COLO829 (cell line): ENCODE measurements at places on chromosomes 5 and 9.
A peak's percentile ranks its signal among the peaks of the same experiment; 100 is the strongest.

DNA sequence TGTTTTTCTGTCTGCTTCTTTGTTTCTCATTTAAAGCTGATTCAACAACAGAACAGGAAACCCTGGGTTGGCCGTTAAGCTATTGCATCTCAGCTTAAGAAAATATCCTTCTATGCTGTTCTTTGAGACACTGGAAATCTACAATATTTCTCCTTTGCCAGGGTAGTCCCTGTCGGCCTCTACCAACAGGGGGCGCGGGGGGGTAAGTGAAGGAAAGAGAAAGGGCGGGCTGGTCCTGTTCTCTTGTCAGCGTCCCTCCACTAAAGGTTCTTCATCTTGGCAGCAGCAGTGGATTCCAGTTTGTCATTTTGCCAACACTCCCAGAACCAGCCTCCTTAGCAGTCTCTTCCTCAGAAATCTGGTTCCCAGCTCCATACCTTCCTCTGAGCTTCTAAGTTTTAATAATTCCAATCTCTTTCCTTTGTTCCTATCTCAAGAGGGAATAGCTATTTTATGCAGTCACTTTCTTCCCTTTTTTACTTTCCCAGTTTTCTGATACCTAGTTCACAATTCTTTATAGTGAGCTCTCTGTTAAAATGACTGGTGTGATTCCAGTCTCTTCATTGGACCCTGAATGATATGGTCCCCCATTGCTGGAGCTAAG lies 222.3 kb downstream of the GLIS3 start:
- DNase-seq: peak; percentile 19

- no peak for DNase-seq
These were observed 17.6 kb downstream of the P4HA2 start for GRCh38 chr5:132209901-132210545.

GRCh38 chr5:121019734-121020133 lies 555.6 kb downstream of the PRR16 start:
- no peak for DNase-seq

GRCh38 chr9:8428389-8428788 lies 628.8 kb upstream of the DMAC1 start:
- DNase-seq: no peak

- no peak for DNase-seq
These were observed 98.9 kb downstream of the ACTL7B start for GRCh38 chr9:108756746-108757490.

DNA sequence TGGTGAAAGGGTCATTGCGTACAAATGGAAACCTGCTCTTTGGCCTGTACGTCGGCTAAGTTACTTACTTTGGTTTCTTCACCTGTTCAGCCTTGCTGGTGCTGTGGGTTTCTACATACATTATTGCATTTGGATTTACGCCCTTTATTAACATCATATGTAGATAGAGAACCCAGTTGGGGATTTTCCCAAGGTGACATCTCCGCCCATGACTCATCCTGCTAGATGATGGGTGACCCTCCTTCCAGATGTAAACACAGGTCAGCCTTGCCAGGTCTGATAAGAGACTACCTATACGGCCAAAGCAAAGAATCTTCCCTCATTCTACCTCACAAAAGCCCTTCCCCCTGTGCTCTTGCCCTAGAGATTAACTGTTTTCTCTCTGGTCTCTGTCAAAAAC lies 360.9 kb downstream of the KDM4C start:
- no peak for DNase-seq

DNA sequence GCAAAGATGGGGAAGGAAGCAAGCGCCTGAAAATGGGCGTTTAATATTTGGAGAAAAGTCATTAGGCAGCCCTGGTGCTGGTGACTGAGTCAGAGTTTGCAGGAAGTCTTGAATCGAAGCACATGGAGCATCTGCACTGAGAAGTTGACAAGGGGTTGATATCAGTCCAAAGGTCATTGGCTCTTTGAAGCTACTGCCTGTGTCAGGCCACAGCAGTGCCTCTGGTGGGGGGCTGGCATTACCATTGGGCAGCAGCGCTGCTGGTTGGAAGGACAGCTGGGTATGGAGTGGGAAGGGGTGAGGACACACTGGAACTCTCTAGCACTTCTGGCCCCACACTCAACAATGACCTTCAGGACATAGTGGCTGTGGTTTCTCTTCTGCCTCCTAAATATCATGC lies 150.4 kb upstream of the ERCC6L2 start:
- DNase-seq: no peak

DNA sequence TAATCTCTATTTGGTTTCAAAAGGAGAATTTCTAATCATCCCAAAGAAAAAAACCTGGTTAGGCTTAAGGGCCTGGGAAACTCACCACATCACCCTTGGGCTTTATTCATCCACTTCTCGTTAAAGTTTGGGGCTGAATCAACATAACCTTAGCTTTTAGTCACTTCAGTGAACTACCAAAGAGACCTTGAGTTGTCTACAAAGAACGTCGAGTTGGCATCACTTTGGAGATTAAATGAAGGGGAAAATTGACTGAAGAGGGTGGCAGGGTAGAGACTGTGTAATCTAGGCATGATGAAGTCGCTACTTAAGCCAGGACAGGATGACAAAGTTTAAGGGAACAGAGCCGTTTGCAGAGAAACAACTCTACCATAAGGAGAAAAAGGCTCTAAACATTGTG lies 341.4 kb downstream of the RAB3C start:
- no peak for DNase-seq

DNA sequence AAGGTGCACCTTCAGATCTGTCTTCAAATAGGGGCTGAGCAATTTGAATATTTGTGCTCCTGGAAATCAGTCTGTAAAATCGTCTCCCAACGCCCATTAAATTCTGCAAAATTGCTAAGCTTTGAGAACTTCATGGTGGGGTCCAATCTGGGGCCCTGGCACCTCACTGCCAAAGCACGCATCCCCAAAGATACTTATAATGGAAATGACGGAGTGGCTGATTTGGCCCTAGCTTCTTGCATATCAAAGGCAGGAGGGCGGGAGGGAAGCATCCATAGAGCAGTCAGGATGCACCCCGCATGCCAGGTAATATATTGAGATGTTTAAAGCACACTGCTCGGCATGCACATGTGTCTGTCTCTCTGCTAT lies 422.3 kb downstream of the EBF1 start:
- no peak for DNase-seq

DNA sequence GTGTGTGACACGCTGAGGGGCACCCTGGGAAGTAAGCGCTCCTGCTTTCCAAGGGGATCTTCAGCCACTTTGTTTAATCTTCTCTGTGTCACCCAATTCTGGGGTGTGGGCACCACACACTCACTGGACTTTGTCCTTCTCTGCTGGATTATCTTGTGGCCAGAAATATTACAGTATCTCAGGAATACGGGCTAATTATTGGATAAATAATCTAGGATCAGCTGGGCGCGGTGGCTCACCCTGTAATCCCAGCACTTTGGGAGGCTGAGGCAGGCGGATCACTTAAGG lies 50.9 kb downstream of the COL5A1 start:
- no peak for DNase-seq

GRCh38 chr5:137561608-137562007 lies 62.5 kb upstream of the SPOCK1 start:
- no peak for DNase-seq

- DNase-seq: no peak
These were observed 362.8 kb upstream of the RPS23 start for GRCh38 chr5:82640916-82641315.

GRCh38 chr5:179403426-179404147 lies 58.3 kb upstream of the ADAMTS2 start:
- DNase-seq: no peak

- DNase-seq: no peak
These were observed 152.9 kb upstream of the PITX1 start for GRCh38 chr5:135186662-135187522.

DNA sequence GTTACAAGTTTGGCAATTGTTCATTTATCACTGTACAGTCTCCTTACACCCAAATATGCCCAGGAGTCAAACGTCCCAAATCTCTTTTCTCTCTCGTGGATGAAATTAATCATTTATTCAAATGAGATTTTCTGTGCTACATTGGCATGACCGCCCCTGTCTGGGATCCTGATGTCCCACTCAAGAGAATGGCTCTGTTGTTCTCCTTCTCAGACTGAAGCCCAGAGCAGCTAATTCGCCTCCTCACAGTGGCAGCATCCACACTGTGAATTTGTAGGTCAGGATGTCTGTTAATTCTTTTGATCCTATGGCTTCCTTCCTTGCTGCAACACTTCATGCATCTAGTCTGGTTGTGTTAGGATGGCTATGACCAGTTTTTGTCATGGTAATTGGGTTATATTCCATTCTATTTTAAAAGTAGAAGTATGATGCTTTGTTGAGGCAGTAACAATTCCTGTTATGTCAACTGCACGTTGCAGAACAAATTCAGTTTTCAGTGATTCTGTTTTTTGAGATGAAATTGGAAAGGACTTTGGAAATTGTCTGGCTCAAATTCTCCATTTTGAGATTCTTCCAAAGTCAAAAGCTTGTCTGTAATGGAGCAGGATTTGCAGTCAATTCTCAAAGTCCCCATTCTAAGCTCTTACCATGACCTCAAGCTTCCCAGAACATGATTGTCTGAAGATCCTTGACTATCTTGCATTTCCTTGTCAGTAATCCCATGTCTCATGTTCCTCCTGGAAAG lies 141.5 kb upstream of the GAS1 start:
- DNase-seq: peak; percentile 85

GRCh38 chr5:178427576-178428197 lies 162.5 kb downstream of the COL23A1 start:
- no peak for DNase-seq

DNA sequence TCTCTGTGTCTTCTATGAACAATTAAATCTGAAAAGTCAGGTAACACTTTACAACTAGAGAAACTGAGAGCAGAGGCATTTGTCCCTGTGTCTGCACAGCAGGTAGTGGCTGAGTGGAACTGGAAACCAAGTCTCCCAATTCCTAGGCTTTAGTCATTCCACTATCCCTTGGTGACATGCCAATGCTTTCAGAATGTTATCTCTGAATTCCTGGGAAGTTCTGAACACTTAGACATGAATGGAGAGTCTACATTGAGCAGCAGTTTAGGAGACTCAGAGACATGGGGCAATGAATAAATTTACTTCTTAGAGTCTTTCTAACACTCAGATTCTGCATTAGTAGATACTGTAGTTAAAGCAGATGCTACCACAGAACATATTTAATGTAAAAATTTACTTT lies 94.8 kb upstream of the APC start:
- DNase-seq: no peak

GRCh38 chr5:2102819-2103776 lies 220.4 kb upstream of the IRX4 start:
- no peak for DNase-seq

- no peak for DNase-seq
These were observed 523 bp downstream of the MAML1 start for GRCh38 chr5:179732918-179733771.
